Ascending aorta (tissue), 2 donors: ENCODE measurements at places on chromosomes 4 and X. TPM values are rescaled to one million over a fixed set of nuclear protein-coding genes. Genes with fewer than 3 reads are reported as not detected.

The BMPR1B gene
- 3.8 TPM for total RNA-seq

- no peak overlapping the region for H3K27ac ChIP-seq
- DNase-seq: peak; percentile 63
- no peak overlapping the region for H3K4me3 ChIP-seq
- H3K4me1 ChIP-seq: no peaks in the 10 kb centered on the region
- H3K36me3 ChIP-seq: no peaks in the 10 kb centered on the region
Measured at GRCh38 chrX:1521459-1521956, 15.5 kb downstream of the P2RY8 start.

The C4orf51 gene
- total RNA-seq: not detected

DNA sequence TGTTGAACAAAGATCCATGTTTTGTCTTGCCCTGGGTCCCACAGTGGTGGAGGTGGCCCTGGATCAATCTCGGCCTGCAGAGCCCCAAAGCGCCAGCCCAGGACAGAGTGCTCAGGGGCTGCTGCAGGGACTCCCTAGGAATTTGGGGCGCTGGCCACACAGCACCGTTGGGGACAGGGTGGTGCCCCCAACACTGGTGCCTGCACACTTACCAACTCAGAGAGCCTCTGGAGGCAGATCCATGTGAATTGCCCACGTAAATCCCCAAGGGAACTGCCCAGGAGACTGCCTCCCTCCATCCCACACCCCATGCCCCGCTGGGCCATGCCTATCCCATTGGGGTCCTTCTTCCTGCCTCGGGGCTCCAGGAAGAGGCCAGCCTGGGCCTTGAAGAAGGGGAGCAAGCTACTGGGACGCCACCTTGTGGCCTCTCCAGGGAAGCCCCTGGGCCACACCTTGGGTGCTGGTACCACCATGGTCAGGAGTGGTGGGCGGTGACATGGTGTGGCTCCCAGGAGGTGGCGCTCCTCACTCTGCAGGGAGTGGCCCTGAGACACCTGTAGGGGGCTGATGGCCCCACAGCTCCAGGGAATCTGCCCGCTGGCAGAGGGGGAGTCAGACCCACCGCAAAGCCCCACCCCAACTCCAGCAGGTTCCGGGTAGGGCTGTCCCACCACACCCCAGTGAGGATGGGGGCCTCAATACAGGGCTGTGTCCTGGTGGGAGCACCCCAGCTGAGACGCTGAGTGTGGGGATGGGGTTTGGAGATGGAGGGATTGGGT is 22.8 kb downstream of the CFAP99 start:
- no peak overlapping the region for H3K27ac ChIP-seq
- H3K4me1 ChIP-seq: no peaks in the 10 kb centered on the region
- no peak overlapping the region for H3K4me3 ChIP-seq
